ENCODE measurements at places on chromosomes 16 and 17. TPM values are rescaled to one million over a fixed set of nuclear protein-coding genes. Genes with fewer than 3 reads are reported as not detected.

The CCL23 gene
- not detected for total RNA-seq

The CMTM1 gene
- 3.5 TPM for total RNA-seq

The TLCD2 gene
- not detected for total RNA-seq

The CD300LF gene
- 0.36 TPM for total RNA-seq

The BAIAP3 gene
- 5.3 TPM for total RNA-seq

The FBXW10 gene
- total RNA-seq: not detected

The IGF2BP1 gene
- not detected for total RNA-seq

The DHX38 gene
- total RNA-seq: 112 TPM

- no peak for DNase-seq
- peaks cover 46% of the 10 kb centered on the region for H3K27me3 ChIP-seq
- no peak overlapping the region for H3K27ac ChIP-seq
- H3K4me3 ChIP-seq: no peak overlapping the region
These were observed 43.0 kb upstream of the TAC4 start for GRCh38 chr17:49890852-49891251.

GRCh38 chr17:74210191-74211140 is 2.9 kb upstream of the TTYH2 start:
- peaks cover 72% of the 10 kb centered on the region for H3K4me1 ChIP-seq
- H3K27ac ChIP-seq: peak overlapping the region; percentile 84
- no peaks in the 10 kb centered on the region for H3K27me3 ChIP-seq
- H3K4me3 ChIP-seq: peak overlapping the region; percentile 36
- peak; percentile 83 for DNase-seq

DNA sequence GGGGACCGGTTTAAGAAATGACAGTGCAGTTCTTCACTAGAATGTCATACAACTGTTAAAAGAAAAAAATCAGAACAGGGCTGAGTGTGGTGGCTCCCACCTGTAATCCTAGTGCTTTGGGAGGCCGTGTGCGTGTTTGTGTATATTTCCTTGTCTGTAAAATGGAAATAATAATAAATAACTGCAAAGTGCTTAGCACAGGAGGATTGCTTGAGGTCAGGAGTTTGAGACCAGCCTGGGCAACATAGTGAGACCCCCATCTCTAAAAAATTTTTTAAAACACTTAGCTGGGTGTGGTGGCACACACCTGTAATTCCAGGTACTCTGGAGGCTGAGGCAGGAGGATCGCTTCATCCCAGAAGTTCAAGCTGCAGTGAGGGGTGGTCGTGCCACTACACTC is 2.5 kb downstream of the ACSM3 start:
- no peak for DNase-seq
- peaks cover 33% of the 10 kb centered on the region for H3K4me1 ChIP-seq
- peaks cover 7% of the 10 kb centered on the region for H3K36me3 ChIP-seq
- H3K4me3 ChIP-seq: no peak overlapping the region
- H3K27me3 ChIP-seq: no peaks in the 10 kb centered on the region

GRCh38 chr17:8467527-8467926 is 31.8 kb downstream of the NDEL1 start:
- peaks cover 24% of the 10 kb centered on the region for H3K4me1 ChIP-seq
- H3K36me3 ChIP-seq: peaks cover 83% of the 10 kb centered on the region
- DNase-seq: no peak
- H3K27me3 ChIP-seq: no peaks in the 10 kb centered on the region

- no peaks in the 10 kb centered on the region for H3K4me1 ChIP-seq
- no peak overlapping the region for H3K27ac ChIP-seq
- H3K36me3 ChIP-seq: no peaks in the 10 kb centered on the region
- no peaks in the 10 kb centered on the region for H3K27me3 ChIP-seq
- H3K4me3 ChIP-seq: no peak overlapping the region
These were observed 939.9 kb upstream of the SOX9 start for GRCh38 chr17:71180801-71181385.

DNA sequence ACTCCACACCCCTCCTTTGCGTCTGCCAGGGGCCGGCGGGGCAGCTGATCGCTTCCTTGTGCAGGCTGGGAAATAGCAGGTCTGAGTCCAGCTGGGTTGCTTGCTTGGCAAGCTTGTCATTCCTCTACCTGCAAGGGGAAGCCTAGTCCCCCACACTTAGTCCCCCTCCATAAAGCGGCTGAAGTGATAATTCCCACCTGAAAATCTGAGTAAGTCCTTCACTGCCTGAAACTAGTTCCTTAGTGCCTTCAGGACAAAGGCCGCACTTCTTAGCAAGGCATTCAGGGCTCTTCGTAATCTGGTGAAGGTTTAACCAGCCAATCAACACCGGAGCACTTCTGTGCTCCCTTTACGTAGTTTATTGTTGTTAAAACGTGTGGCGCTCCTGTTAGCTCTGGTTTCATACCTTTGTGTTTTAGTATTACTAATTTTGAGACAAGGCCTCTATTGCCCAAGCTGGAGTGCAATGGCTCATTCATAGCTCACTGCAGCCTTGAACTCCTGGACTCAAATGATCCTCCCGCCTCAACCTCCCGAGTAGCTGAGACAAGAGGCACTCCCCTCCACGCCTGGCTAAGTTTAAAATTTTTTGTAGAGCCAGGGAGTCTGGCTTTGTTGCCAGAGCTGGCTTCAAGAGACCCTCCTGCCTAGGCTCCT is 817 bp downstream of the PSKH1 start:
- no peak for DNase-seq
- H3K27me3 ChIP-seq: no peaks in the 10 kb centered on the region
- peak overlapping the region; percentile 98 for H3K27ac ChIP-seq
- peak overlapping the region; percentile 94 for H3K4me3 ChIP-seq
- H3K4me1 ChIP-seq: peaks cover 54% of the 10 kb centered on the region

GRCh38 chr17:65193716-65194293 is 56.6 kb downstream of the RGS9 start:
- no peak for DNase-seq
- no peaks in the 10 kb centered on the region for H3K4me1 ChIP-seq
- H3K4me3 ChIP-seq: no peak overlapping the region
- no peak overlapping the region for H3K27ac ChIP-seq
- H3K27me3 ChIP-seq: no peaks in the 10 kb centered on the region

DNA sequence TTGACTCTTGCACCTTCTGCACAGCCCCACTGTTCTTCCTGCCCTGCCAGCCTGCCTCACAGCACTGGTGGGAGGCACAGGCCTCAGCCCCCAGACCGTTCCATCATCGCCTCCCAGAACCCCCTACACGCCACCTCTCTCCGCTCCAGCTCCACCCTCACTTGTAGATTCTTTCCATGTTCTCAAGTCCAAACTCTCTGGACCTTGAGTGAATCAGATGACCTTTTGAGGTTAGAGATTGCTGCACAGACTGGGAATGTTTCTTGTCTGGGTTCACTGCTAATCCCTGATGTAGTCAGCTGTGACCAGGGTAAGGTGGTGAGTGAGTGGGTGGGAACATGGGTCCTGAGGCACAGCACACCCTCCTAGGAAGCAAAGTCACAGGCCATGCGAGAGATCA is 272.4 kb downstream of the IRF8 start:
- H3K4me3 ChIP-seq: no peak overlapping the region
- DNase-seq: no peak
- H3K4me1 ChIP-seq: no peaks in the 10 kb centered on the region
- peaks cover 4% of the 10 kb centered on the region for H3K36me3 ChIP-seq

GRCh38 chr16:49756775-49757558 is 98.9 kb downstream of the ZNF423 start:
- H3K36me3 ChIP-seq: no peaks in the 10 kb centered on the region
- peaks cover 14% of the 10 kb centered on the region for H3K4me1 ChIP-seq
- H3K27ac ChIP-seq: peak overlapping the region; percentile 1
- no peak for DNase-seq
- H3K4me3 ChIP-seq: no peak overlapping the region

- peak overlapping the region; percentile 80 for H3K4me3 ChIP-seq
- peaks cover 58% of the 10 kb centered on the region for H3K4me1 ChIP-seq
- H3K27me3 ChIP-seq: no peaks in the 10 kb centered on the region
- peak; percentile 60 for DNase-seq
- H3K36me3 ChIP-seq: no peaks in the 10 kb centered on the region
- peak overlapping the region; percentile 94 for H3K27ac ChIP-seq
These were observed 527 bp downstream of the TRAF4 start for GRCh38 chr17:28744104-28744971.

GRCh38 chr16:87461466-87461991 is 31.3 kb downstream of the ZCCHC14 start:
- H3K36me3 ChIP-seq: no peaks in the 10 kb centered on the region
- no peak overlapping the region for H3K27ac ChIP-seq

GRCh38 chr16:54722210-54722676 is 208.4 kb upstream of the IRX5 start:
- peaks cover 3% of the 10 kb centered on the region for H3K4me1 ChIP-seq
- no peaks in the 10 kb centered on the region for H3K36me3 ChIP-seq

DNA sequence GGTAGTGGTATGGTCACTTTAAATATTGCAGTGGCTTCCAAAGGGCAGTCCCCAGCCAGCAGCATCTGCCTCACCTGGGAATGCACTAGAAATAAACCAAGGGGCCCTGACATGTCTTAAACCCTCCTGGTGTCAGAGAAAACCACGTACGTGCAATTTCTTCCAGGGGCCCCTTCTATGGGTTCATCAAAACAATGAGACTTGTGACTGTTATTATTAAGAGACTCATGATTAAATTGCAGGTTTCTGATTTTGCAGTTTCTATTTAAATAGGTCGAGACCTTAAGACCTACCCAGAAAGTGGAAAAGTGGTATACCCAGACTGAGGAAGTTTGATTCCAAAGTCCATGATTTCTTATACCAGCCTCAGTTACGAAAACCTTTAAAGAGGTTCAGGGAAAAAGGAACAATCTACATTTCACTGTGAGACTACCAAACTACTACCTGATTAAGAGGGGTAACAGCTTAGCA is 746 bp upstream of the POLG2 start:
- DNase-seq: no peak
- no peaks in the 10 kb centered on the region for H3K36me3 ChIP-seq
- no peaks in the 10 kb centered on the region for H3K27me3 ChIP-seq

GRCh38 chr16:30030841-30031413 is at the start of gene TLCD3B:
Gene TLCD3B (minus strand): TSS chr16:30031271. CDS start chr16:30030527, 744 bp downstream.
- peaks cover 71% of the 10 kb centered on the region for H3K27me3 ChIP-seq
- H3K27ac ChIP-seq: no peak within 1 kb of the TSS
- H3K4me3 ChIP-seq: peak within 1 kb of the TSS; percentile 58
- peaks cover 24% of the 10 kb centered on the region for H3K4me1 ChIP-seq
- DNase-seq: no peak
- no peaks in the 10 kb centered on the region for H3K36me3 ChIP-seq

DNA sequence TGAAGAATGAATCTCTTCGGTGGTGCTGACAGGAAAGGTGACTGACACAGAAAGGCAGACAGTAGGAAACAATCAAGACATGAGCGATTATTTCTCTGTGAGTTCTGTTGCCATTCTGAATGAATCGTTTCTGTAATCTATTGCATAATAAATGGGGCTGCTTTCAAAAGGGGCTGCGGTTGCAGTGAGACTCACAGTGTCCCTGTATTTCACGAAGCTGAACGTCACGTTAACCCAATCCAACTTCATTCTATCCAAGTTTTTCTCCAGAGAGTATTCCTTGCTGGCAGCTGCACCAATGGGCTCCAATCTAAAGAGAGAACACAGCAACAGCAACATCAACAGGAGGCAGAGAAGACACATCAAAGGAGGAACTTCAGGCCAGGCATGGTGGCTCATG is 75.4 kb downstream of the DNAH3 start:
- DNase-seq: no peak
- no peaks in the 10 kb centered on the region for H3K27me3 ChIP-seq
- no peaks in the 10 kb centered on the region for H3K36me3 ChIP-seq
- no peaks in the 10 kb centered on the region for H3K4me1 ChIP-seq

GRCh38 chr16:29824589-29825144 is 4.4 kb downstream of the MVP start:
- no peak for DNase-seq
- peak overlapping the region; percentile 75 for H3K4me3 ChIP-seq
- H3K27ac ChIP-seq: peak overlapping the region; percentile 99
- peaks cover 8% of the 10 kb centered on the region for H3K36me3 ChIP-seq

- peak overlapping the region; percentile 1 for H3K27ac ChIP-seq
- no peaks in the 10 kb centered on the region for H3K27me3 ChIP-seq
- H3K4me1 ChIP-seq: peaks cover 42% of the 10 kb centered on the region
- H3K4me3 ChIP-seq: peak overlapping the region; percentile 60
- H3K36me3 ChIP-seq: peaks cover 3% of the 10 kb centered on the region
- peak; percentile 77 for DNase-seq
These were observed 2.2 kb upstream of the ATP6V0A1 start for GRCh38 chr17:42456223-42457106.

DNA sequence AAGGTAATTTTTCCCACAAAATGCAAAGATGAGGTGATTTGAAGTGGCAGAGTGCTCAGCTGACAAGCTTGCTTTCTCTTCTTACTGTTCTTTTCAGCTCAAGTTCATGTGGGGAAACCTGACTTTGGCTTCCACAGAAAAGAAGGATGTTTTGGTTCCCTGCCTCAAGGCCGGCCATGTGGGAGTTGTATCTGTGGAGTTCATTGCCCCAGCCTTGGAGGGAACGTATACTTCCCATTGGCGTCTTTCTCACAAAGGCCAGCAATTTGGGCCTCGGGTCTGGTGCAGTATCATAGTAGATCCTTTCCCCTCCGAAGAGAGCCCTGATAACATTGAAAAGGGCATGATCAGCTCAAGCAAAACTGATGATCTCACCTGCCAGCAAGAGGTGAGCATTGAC is 18.4 kb upstream of the TMEM106A start:
- no peaks in the 10 kb centered on the region for H3K36me3 ChIP-seq
- no peak for DNase-seq
- H3K4me3 ChIP-seq: no peak overlapping the region
- H3K27me3 ChIP-seq: no peaks in the 10 kb centered on the region
- no peak overlapping the region for H3K27ac ChIP-seq
- H3K4me1 ChIP-seq: no peaks in the 10 kb centered on the region

DNA sequence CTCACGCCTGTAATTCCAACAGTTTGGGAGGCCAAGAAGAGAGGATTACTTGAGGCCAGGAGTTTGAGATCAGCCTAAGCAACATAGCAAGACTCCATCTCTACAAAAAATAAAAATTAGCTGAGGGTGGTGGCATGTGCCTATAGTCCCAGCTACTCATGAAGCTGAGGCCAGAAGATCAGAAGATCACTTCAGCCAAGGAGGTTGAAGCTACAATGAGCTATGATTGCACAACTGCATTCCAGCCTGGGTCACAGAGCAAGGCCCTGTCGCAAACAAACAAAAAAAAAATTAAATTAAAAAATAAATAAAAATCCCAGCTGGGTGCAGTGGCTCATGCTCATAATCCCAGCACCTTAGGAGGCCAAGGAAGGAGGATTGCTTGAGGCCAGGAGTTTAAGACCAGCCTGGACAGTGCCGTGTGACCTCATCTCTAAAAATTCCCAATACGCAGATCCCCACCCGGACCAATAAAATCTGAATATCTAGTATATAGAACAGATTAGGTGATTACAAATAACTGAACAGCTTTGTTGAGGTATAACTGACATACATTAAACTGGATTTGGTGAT is 18.2 kb upstream of the ATF7IP2 start:
- H3K4me1 ChIP-seq: no peaks in the 10 kb centered on the region
- no peaks in the 10 kb centered on the region for H3K27me3 ChIP-seq
- H3K4me3 ChIP-seq: no peak overlapping the region
- no peak overlapping the region for H3K27ac ChIP-seq
- H3K36me3 ChIP-seq: no peaks in the 10 kb centered on the region
- no peak for DNase-seq

GRCh38 chr16:78993346-78993745 is 607.2 kb downstream of the MAF start:
- H3K4me1 ChIP-seq: no peaks in the 10 kb centered on the region
- H3K36me3 ChIP-seq: no peaks in the 10 kb centered on the region
- no peak overlapping the region for H3K4me3 ChIP-seq
- no peaks in the 10 kb centered on the region for H3K27me3 ChIP-seq
